ENCODE measurements at places on chromosomes 16 and 17.

DNA sequence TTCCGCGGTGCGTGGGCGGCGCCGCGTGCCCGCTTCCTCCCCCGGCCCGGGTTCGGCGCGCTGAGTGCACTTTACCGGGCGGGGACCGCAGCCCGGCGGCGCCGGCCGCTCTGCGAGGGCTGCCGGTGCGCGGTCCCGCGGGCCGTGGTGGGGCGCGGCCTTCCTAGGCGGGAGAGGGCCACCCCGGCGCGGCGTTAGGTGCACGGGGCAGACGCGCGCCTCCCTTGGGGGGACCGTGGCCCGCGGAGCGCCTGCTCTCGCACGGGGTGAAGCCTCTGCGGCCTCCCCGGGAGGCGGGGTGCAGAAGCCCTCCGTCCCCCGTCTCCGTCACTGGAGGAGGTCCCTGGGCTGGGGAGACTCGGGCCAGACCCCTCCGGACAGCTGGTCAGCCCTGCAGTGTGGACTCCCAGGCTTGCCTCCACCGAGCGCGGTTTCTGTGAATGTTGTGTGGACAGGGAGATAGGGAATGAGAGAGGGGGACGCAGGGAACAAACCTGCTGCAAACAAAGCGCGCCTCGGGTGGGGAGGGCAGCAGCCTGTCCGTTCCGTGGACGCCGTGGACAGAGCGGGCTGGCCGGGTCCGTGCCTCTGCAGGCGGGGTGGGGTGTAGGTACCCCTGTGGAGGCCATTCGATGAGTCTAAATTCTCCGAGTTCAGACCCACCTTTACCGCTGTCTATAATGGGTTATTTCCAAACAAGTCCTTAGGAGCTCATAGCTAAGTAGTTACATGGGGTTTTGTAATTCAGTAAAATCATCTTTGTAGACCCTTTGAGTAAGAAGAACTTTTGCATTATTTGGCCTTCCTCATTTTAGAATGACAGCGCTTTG lies 721 bp downstream of the TBCD start:
- peak; percentile 69 for DNase-seq

DNA sequence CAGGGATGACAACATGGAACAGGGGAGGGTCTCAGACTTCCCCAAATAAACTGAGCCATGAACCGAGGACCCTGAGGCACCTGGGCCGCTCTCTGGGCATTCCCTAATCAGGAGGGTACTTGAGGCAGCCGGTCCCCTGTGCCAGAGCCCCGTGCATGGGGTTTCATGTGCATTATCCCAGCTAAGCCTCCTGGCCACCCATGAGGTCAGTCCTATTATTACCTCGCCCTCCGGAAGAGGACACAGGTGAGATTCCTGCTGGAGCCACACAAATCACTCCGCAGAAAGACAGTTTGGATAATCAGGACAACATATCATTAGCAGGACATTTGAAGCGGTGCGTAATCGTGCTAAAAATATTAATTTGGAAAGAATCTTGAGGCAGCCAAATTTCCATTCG lies 274.0 kb downstream of the PARN start:
- no peak for DNase-seq

GRCh38 chr17:19288453-19288852 lies 51.3 kb downstream of the EPN2 start:
- DNase-seq: peak; percentile 98

DNA sequence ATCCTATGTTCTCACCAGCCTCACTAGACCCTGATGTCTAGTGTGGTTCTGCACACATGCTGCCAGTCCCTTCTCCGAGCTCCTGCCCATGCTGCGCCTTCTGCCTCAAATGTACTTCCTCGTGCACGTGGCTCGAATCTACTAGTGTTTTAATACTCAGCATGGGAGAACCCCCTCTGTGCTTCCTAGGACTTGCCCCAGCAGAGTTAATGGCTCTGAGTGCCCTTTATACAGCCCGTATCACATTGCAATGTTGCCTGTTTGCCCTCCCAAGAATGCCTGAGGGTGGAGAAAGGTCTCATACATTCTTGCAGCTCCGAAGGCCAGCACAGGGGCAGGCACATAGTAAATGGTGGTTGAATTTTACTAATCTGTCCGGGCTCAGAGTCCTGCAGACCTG lies 190.8 kb upstream of the NLRP1 start:
- DNase-seq: no peak

GRCh38 chr17:67225316-67225715 lies 19.7 kb downstream of the HELZ start:
- no peak for DNase-seq

GRCh38 chr17:18997650-18998196 lies 6.8 kb downstream of the FAM83G start:
- no peak for DNase-seq

GRCh38 chr17:15930426-15930825 lies 14.5 kb upstream of the ADORA2B start:
- peak; percentile 41 for DNase-seq

GRCh38 chr17:59899099-59899498 lies 6.2 kb downstream of the RPS6KB1 start:
- DNase-seq: no peak

- no peak for DNase-seq
Observed at GRCh38 chr17:68257934-68258333, 10.1 kb downstream of the AMZ2 start.

GRCh38 chr17:57356153-57356718 lies 99.9 kb downstream of the MSI2 start:
- no peak for DNase-seq

DNA sequence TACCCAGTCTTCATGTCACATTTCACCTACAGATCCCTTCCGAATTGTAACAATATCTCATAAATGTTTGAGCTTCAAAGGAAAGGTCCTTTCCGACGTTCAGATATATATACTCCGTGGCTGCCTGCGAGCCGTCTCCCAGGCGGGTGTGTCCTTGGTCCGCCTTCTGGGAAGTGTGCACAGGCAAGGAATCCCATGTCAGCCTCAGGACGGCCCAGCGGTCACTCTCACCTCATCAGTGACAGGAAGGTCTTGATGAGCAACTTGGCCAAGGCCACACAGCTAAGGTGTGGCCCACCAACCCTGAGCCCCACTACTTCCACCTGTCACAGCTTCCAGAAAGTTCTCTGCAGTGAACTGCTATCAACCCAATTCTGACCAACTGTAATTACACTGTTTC lies 4.3 kb downstream of the LMF1 start:
- DNase-seq: no peak

- DNase-seq: no peak
Observed at GRCh38 chr16:53097190-53097589, 42.4 kb downstream of the CHD9 start.

- DNase-seq: no peak
Observed at GRCh38 chr16:76518781-76519180, 241.6 kb downstream of the CNTNAP4 start.

DNA sequence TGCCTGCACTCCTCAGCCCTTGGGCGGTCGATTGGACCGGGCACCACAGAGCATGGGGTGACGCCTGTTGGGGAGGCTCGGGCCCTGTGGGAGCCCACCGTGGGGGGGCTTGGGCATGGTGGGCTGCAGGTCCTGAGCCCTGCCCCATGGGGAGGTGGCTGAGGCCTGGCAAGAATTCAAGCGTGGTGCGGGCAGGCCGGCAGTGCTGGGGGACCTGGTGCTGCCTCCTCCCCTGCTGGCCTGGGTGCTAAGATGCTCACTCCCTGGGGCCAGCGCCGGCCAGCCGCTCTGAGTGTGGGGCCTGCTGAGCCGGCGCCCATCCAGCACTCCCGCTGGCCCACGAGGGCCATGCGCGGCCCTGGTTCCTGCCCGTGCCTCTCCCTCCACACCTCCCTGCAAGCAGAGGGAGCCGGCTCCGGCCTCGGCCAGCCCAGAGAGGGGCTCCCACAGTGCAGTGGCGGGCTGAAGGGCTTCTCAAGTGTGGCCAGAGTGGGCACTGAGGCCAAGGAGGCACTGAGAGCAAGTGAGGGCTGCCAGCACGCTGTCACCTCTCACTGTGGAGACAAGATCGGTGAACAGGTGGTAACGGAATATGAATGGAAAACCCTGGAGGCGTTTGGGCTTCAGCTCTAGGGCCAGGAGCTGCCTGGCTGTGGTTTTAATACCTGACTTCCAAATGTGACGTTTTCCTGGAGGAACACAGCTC lies 28.5 kb downstream of the ST6GALNAC1 start:
- DNase-seq: peak; percentile 42

- DNase-seq: peak; percentile 95
Observed at GRCh38 chr16:56356276-56357240, 68.8 kb downstream of the AMFR start.

DNA sequence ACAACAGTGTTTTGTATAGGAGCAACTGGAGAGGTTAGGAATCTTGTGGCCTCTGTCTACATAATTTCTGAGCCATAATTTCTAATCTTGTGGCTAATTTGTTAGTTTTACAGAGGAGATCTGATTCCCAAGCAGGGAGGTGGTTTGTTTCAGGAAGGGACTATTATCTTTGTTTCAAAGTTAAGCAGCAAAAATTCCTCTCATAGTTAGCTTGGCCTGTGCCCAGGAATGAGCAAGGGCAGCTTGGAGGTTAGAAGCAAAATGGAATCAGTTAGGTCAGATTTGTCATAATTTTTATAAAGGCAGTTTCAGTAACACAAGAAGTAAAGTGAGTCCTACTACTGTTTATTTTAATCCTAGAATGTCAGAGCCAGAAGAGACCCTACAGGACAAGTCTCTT lies 2.0 kb upstream of the RDM1 start:
- DNase-seq: no peak

DNA sequence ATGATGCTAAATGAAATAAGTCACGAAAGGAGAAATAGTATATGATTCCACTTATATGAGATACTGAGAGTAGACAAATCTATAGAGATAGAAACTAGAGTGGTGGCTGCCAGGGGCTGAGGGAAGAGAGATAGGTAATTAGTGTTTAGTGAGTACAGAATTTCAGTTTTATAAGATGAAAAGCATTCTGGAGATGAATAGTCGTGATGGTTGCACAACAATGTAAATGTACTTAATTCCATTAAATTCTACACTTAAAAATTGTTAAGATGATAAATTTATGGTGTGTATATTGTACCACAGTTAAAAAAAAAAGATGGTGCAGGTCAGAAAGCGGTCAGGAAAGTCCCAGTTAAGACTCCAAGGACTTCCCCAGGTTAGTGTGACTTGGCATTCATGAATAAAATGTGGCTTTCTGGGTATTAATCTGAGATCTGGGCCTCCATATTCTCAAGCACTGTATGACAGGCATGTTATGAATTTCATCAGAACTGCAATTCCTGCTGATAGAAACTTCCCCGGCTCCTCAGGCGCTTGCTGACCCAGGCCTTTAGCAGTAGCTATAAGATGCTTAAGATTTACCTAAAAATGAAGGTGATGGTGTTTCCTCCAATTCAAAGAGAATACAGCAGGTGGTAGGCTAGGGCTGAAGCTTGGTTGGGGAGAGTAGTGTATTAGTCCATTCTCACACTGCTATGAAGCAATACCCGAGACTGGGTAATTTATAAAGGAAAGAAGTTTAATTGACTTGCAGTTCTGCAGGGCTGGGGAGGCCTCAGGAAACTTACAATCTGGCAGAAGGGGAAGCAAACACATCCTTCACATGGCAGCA lies 115.3 kb upstream of the SOX9 start:
- no peak for DNase-seq

DNA sequence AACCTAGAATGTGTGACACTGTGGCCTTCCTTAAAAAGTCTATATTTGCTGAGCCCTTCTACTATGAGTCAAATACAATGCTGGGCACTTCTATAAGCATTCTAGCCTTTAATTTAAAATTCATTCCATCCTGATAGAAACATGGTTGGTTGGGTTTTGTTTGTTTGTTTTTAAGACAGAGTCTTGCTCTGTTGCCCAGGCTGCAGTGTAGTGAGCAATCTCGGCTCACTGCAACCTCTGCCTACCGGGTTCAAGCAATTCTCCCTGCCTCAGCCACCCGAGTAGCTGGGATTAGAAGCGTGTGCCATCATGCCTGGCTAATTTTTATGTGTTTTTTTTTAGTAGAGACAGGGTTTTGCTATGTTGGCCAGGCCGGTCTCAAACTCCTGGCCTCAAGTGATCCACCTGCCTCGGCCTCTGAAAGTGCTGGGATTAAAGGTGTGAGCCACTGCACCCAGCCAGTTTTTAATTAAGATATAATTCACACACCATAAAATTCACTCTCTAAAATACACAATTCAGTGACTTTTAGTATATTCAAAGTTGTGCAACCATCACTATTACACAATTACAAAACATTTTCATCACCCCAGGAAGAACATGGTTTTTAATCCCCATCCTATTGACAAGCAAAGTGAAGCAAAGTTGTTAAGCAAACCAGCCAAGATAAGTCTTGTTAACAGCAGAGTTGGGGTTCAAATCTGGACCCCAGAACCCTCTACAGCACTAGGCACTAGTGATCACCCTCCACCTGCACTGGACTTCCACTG lies 42.8 kb downstream of the CMTM4 start:
- DNase-seq: no peak

GRCh38 chr17:33689725-33690124 lies 396.6 kb upstream of the ASIC2 start:
- DNase-seq: no peak

GRCh38 chr16:48008011-48008525 lies 147.7 kb downstream of the ABCC12 start:
- peak; percentile 31 for DNase-seq

DNA sequence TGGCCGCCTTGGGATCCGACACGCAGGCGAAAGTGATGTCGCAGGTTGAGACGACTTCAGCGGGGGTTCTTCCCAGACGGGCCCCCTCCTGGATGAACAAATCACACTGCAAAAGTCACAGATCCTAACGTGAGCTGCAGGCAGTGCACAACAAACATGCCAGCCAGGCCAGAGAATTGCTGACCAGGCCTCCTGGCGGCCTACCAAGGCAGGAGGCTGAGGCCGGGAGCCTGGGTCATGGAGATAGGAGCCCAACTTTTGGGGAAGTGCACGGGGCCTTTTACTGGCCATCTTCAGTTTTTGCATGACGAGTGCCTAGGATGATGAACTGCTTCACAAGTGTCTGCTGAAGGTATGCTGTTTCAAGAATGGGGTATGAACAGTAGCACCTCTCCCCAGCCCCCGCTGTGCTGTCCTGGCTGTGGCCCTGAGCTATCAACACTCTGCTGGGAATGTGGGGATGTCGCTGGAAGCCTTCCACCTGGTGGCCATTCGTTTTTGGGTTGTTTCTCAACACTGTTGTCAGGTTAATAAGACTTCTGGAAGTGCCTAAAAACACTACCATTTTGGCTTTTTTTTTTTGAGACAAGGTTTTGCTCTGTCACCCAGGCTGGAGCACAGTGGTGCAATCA lies 12.2 kb upstream of the ROGDI start:
- DNase-seq: no peak

GRCh38 chr16:55530316-55530856 lies 21.5 kb downstream of the LPCAT2 start:
- no peak for DNase-seq

GRCh38 chr17:75386430-75386829 lies 19.0 kb downstream of the GRB2 start:
- no peak for DNase-seq

DNA sequence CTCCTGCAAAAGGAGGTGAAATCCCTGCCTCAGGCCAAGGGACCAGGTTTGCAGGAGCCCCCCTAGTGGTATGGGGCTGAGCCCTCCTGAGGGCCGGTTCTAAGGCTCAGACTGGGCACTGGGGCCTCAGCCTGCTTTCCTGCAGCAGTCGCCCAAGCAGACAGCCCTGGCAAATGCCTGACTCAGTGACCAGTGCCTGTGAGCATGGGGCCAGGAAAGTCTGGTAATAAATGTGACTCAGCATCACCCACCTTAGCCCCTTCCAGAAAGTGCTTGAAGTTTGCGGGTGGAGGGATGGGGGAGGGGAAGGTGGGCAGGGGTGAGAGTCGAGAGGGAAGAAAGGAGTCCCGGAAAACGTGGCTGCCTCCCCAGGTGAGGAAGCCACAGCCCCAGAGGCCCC lies 2.1 kb downstream of the MC1R start:
- peak; percentile 77 for DNase-seq

Measured in islet precursor cell (in vitro differentiated cells).